ENCODE measurements at places on chromosomes 4 and X.
A peak's percentile ranks its signal among the peaks of the same experiment; 100 is the strongest.

GRCh38 chr4:185656467-185656931, 121.2 kb upstream of the PDLIM3 start:
- no peak overlapping the region for H3K27ac ChIP-seq
- no peak for DNase-seq
- peaks cover 6% of the 10 kb centered on the region for H3K4me1 ChIP-seq
- H3K36me3 ChIP-seq, result peaks cover 3% of the 10 kb centered on the region
- no peaks in the 10 kb centered on the region for H3K27me3 ChIP-seq
- no peak overlapping the region for H3K4me3 ChIP-seq

DNA sequence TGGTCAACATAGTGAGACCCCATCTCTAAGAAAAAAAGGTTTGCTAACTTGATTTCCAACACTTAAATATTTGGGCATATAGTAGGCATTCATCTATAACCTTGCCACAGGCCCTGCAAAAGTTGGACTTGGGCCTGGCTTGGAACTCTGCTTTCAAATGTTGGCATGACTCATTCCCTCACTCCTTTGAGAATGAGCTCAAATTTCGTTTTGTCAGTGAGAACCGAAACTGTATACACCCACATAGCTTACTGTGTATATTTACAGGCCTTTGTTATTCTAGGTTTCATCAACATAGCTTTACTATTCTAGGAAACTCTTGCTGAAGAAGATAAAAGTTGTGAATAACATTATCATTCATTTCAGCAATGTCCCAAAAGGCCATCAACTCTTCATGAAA, 88.7 kb upstream of the ELOVL6 start:
- no peaks in the 10 kb centered on the region for H3K36me3 ChIP-seq
- no peaks in the 10 kb centered on the region for H3K27me3 ChIP-seq
- no peak overlapping the region for H3K4me3 ChIP-seq
- H3K4me1 ChIP-seq, result no peaks in the 10 kb centered on the region
- no peak overlapping the region for H3K27ac ChIP-seq

GRCh38 chrX:123994730-123995129, 33.2 kb downstream of the STAG2 start:
- DNase-seq, result no peak
- H3K27me3 ChIP-seq, result no peaks in the 10 kb centered on the region
- no peak overlapping the region for H3K4me3 ChIP-seq
- no peaks in the 10 kb centered on the region for H3K36me3 ChIP-seq
- H3K4me1 ChIP-seq, result no peaks in the 10 kb centered on the region
- H3K27ac ChIP-seq, result no peak overlapping the region

- no peak overlapping the region for H3K27ac ChIP-seq
- DNase-seq, result no peak
- H3K36me3 ChIP-seq, result no peaks in the 10 kb centered on the region
- H3K4me3 ChIP-seq, result no peak overlapping the region
These were observed 101.9 kb upstream of the SLC7A11 start for GRCh38 chr4:138344054-138344453.

- no peak for DNase-seq
- no peaks in the 10 kb centered on the region for H3K36me3 ChIP-seq
- no peak overlapping the region for H3K27ac ChIP-seq
- no peak overlapping the region for H3K4me3 ChIP-seq
These were observed 70.0 kb upstream of the FRG1 start for GRCh38 chr4:189870511-189871234.

DNA sequence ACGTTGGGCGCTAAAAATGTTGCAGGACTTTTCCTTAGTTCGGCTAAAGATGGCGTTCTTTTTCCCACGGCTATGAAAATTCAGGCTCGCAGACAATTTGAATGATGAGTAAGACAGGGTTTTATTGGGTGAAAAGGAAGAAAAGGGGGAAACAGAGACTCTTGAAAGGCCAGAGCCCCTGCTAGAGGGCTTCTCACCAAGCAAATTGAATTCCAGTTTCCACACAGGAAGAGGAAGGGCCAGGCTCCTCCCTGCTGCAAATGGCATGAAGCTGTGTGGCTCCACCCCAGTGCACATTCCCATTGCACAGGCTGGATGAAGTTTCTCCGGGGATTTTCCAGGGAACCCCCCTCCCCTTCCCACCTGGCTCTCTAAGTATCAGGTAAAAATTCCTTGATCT, 210.9 kb downstream of the KLHL4 start:
- no peak for DNase-seq
- no peaks in the 10 kb centered on the region for H3K4me1 ChIP-seq
- no peaks in the 10 kb centered on the region for H3K27me3 ChIP-seq
- H3K4me3 ChIP-seq, result no peak overlapping the region

- DNase-seq, result no peak
These were observed 175.9 kb downstream of the SLC39A8 start for GRCh38 chr4:102169345-102169744.

GRCh38 chr4:6231663-6232165, 31.4 kb upstream of the JAKMIP1 start:
- no peaks in the 10 kb centered on the region for H3K27me3 ChIP-seq
- no peak overlapping the region for H3K27ac ChIP-seq
- no peak for DNase-seq
- H3K4me1 ChIP-seq, result no peaks in the 10 kb centered on the region
- H3K36me3 ChIP-seq, result no peaks in the 10 kb centered on the region
- H3K4me3 ChIP-seq, result no peak overlapping the region

DNA sequence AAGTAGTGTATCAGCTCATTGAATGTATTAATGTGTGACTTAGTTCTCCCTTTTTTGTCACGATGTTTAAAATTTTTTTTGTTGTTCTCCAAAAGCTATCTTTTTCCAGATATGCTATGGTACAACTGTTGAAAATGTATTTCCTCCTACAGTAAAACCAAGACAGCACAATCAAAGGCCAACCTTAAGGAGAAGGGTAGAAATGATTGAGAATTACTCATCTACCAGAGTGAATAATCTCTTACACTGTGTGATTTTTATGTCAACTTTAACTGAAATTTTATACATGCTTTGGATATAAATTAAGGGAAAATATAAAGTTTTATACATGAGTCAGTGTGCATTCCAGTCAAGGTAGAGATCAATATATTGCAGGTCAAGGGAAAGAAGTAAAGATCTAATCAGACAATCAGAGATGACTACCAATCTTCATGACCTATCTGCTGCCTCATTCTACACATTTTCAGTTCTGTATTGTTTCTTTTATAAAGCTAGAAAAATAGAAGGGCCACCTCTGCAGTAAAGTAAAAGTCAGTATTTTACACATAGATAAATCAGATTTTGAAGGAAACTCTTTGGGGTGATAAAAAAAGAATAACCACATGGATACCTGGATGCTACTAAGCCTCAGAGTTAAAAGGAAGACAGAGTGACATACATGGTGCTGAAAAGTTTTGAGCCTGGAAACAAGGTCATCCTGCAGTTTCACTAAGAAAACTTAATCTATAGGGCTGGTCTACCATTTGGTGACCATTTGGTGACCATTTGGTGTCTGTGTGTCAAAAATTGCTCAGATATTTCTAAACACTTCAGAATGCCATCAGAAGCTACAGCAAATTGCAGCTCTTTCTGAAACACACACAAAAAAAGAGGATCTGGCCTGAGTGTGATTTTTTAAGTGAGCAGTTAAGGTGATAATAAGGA, 1.6 kb downstream of the FAM13A start:
- H3K36me3 ChIP-seq, result no peaks in the 10 kb centered on the region
- peaks cover 4% of the 10 kb centered on the region for H3K4me1 ChIP-seq
- no peak overlapping the region for H3K27ac ChIP-seq

GRCh38 chr4:26342328-26343037, 21.7 kb downstream of the RBPJ start:
- no peaks in the 10 kb centered on the region for H3K27me3 ChIP-seq
- H3K4me3 ChIP-seq, result no peak overlapping the region
- peaks cover 21% of the 10 kb centered on the region for H3K4me1 ChIP-seq
- no peak for DNase-seq
- H3K36me3 ChIP-seq, result no peaks in the 10 kb centered on the region

GRCh38 chrX:154313147-154313546, 17.6 kb downstream of the TKTL1 start:
- no peaks in the 10 kb centered on the region for H3K36me3 ChIP-seq
- DNase-seq, result no peak
- H3K4me1 ChIP-seq, result no peaks in the 10 kb centered on the region
- no peak overlapping the region for H3K27ac ChIP-seq
- H3K4me3 ChIP-seq, result no peak overlapping the region

DNA sequence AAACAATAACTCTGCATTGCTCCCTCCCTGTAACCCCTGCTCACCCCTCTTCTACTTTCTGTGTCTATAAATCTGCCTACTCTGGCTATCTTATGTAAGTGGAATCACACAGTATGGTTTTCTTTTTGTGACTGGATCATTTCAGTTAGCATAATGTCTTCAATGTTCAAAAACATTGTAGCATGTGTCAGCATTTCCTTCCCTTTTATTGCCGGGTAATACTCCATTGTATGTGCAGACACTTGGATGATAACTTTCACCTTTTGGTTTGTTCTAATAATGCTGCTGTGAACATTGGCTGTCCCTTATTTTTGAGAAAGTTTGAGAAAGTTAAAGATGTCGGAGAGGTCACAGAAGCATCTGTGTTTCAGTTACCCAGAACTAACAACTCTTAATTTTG, 60.6 kb upstream of the TLR2 start:
- H3K27ac ChIP-seq, result no peak overlapping the region
- H3K36me3 ChIP-seq, result peaks cover 53% of the 10 kb centered on the region
- H3K27me3 ChIP-seq, result no peaks in the 10 kb centered on the region
- H3K4me3 ChIP-seq, result no peak overlapping the region

- no peak overlapping the region for H3K4me3 ChIP-seq
- H3K27me3 ChIP-seq, result no peaks in the 10 kb centered on the region
- no peaks in the 10 kb centered on the region for H3K4me1 ChIP-seq
- no peaks in the 10 kb centered on the region for H3K36me3 ChIP-seq
- no peak overlapping the region for H3K27ac ChIP-seq
These were observed 45.4 kb downstream of the COMMD8 start for GRCh38 chr4:47418147-47418546.

- H3K4me1 ChIP-seq, result peaks cover 23% of the 10 kb centered on the region
- no peaks in the 10 kb centered on the region for H3K36me3 ChIP-seq
- peak overlapping the region; percentile 56 for H3K27ac ChIP-seq
- peak; percentile 81 for DNase-seq
These were observed 70.1 kb upstream of the ENPP6 start for GRCh38 chr4:184287697-184288255.

DNA sequence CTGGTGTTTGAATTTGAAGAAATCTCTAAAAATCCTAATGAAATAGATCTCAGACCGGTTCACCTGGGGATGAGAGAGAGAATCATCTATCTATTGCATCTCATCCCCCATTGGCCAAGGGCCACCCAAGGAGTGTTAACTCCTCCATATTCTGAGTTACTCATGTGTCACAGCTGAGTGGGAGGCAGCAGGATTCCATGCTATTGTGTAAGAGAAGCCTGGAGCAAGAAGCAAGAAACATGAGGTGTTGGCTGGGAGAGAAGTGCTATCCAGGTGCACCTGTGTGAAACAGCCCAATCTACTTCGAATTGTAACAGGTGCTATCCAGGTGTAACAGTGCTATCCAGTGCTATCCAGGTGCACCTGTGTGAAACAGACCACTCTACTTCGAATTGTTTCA, 150.3 kb upstream of the MAOA start:
- H3K27me3 ChIP-seq, result no peaks in the 10 kb centered on the region
- H3K36me3 ChIP-seq, result no peaks in the 10 kb centered on the region
- H3K27ac ChIP-seq, result no peak overlapping the region

- no peaks in the 10 kb centered on the region for H3K4me1 ChIP-seq
- peak overlapping the region; percentile 90 for H3K27ac ChIP-seq
- H3K4me3 ChIP-seq, result peak overlapping the region; percentile 72
- DNase-seq, result no peak
These were observed 924 bp upstream of the IRAK1 start for GRCh38 chrX:154020536-154021115.

GRCh38 chr4:64230709-64231310, 178.4 kb downstream of the TECRL start:
- no peaks in the 10 kb centered on the region for H3K36me3 ChIP-seq
- no peaks in the 10 kb centered on the region for H3K27me3 ChIP-seq
- H3K4me3 ChIP-seq, result no peak overlapping the region
- no peak for DNase-seq
- no peak overlapping the region for H3K27ac ChIP-seq

- H3K4me3 ChIP-seq, result no peak overlapping the region
- H3K27ac ChIP-seq, result no peak overlapping the region
- no peaks in the 10 kb centered on the region for H3K27me3 ChIP-seq
- DNase-seq, result no peak
- no peaks in the 10 kb centered on the region for H3K36me3 ChIP-seq
These were observed 75.2 kb downstream of the FAM53A start for GRCh38 chr4:1608821-1609500.

DNA sequence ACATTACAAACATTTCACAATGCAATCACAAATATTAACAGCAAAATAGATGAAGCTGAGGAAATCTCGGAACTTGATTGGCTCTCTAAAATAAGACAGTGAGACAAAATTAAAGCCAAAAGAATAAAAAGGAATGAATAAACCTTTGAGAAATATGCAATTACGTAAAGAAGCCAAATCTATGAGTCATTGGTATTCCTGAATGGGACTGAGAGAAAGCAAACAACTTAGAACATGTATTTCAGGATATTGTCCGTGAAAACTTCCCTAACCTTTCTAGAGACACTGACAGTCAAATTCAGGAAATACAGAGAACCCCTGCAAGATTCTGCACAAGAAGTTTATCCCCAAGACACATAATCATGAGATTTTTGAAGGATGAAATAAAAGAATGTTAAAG, 48.4 kb upstream of the SPANXN2 start:
- H3K27me3 ChIP-seq, result no peaks in the 10 kb centered on the region
- no peaks in the 10 kb centered on the region for H3K36me3 ChIP-seq
- DNase-seq, result no peak
- no peaks in the 10 kb centered on the region for H3K4me1 ChIP-seq
- H3K4me3 ChIP-seq, result no peak overlapping the region

DNA sequence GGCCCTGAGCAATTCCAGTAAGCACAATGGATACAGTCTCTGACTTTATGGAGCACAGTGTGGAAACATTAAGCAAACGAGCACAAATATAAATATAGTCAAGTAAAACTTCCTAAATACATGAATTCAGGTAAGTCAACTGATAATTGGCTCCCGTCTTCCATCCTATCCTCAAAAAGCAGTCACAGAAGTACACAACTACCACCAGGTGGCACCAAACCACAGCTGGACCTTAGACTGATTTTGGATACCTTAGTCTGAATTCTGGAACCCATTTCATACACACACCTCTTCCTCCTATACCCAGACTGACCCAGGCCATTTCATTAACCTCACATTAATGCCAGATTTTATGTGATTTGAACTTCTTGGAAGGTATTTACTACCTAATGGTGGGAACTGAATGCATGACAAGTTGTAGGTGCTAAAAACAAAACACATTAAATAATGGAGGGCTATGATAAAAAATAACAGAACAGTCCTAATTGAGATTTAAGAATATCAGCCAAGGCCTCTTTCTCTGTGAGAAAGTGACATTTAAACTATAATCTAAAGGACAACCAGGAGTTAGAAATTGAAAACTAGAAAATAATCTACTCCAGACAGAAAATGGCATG, 77.5 kb downstream of the ELF2 start:
- H3K4me3 ChIP-seq, result no peak overlapping the region
- no peaks in the 10 kb centered on the region for H3K27me3 ChIP-seq
- DNase-seq, result peak; percentile 63
- no peaks in the 10 kb centered on the region for H3K36me3 ChIP-seq

- H3K27ac ChIP-seq, result no peak overlapping the region
- no peaks in the 10 kb centered on the region for H3K27me3 ChIP-seq
- no peaks in the 10 kb centered on the region for H3K4me1 ChIP-seq
- no peak overlapping the region for H3K4me3 ChIP-seq
These were observed 6.1 kb upstream of the EFHC2 start for GRCh38 chrX:44349561-44349960.

All from upper lobe of left lung (tissue), 6 donors.